NCI-H460 (cell line): ENCODE measurements at places on chromosomes 3 and 15.

- DNase-seq = no peak
These were observed 23.4 kb downstream of the VPS39 start for GRCh38 chr15:42184736-42185135.

- no peak for DNase-seq
These were observed 1.0 kb downstream of the TASOR start for GRCh38 chr3:56681984-56682461.

- no peak for DNase-seq
These were observed 22.0 kb downstream of the TGM4 start for GRCh38 chr3:44896440-44896839.

GRCh38 chr3:130826516-130827182 lies 67.2 kb upstream of the ATP2C1 start:
- no peak for DNase-seq

- no peak for DNase-seq
These were observed 53.0 kb downstream of the STARD5 start for GRCh38 chr15:81270781-81271491.

DNA sequence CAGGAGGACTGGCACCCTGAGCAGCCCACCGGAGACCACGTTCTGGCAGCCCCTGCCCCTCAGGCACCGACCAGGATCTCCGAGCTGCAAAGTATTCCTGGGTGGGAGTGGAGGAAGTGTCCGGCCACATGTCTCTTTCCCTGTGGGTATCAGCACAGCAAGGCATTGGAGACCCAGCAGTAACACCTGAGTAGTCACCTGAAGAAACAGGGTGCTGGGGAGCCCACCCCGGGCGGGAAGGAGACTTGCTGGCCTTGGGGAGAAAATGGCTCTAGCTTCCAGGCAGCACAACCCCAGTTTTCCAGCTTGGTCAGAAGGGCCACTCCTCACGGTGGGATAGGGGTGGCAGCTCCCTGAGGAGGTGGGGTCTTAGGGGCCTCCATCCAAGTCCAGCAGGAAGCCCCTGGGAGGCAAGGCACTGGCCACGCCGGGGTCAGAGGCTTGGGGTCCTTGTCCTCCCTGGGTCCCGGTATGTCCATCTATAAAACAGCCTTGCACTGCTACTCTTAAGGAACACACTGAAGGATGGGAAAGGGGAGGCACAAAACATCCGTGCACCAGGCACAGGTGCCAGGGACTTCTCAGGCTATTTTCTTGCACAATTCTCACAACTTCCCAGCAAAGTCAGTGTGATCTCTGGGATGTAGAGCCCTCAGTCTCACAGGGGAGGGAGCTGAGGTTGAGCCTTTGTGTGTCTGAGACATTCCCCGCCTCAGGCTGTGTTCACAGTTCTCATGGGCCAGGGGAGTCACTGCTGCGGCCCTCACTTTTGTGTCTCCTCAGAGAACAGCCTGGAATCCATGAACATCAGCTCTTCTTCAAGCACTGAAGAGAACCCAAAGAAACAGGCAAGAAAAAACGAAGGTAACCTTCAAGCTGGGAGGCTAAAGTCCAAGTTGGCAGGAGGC lies 11.9 kb downstream of the CFAP100 start:
- DNase-seq = no peak

GRCh38 chr15:64807751-64808222 lies 17.7 kb downstream of the PIF1 start:
- no peak for DNase-seq

DNA sequence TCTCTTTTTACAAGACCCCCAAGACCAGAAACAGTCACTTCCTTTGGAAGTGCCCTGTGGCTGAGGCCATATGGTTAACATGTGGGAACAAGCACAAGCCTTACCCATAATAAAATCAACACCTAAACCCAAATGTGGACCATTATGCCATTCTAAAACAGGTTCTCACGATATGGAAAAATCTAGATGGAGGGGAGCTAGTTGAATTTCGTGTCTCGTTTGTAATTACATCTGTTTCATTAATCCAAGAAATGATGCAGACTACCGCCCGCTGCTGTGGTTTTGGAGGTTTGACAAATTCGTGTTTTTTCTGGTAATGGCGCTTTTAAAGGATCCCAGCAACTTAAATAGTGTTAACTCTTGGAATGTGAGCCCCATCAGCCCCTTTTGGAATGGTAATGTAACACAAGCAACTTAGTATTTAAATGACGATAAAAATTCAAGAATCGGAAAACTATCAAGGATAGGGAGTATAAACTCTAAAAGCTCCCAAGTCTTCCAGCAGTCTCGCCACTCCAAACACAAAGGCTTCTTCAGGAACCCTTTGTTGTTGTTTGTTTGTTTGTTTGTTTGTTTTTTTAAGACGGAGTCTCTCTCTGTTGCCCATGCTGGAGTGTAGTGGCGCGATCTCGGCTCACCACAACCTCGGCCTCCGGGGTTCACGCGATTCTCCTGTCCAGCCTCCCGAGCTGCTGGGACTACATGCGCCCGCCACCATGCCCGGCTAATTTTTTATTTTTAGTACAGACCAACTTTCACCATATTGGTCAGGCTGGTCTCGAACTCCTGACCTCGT lies 1.1 kb downstream of the CNBP start:
- DNase-seq = no peak

GRCh38 chr15:52085299-52085698 lies 27.3 kb downstream of the BCL2L10 start:
- peak; percentile 55 for DNase-seq

GRCh38 chr15:61118885-61119284 lies 110.2 kb downstream of the RORA start:
- DNase-seq = no peak

GRCh38 chr3:157573281-157573680 lies 70.1 kb upstream of the VEPH1 start:
- DNase-seq = no peak

DNA sequence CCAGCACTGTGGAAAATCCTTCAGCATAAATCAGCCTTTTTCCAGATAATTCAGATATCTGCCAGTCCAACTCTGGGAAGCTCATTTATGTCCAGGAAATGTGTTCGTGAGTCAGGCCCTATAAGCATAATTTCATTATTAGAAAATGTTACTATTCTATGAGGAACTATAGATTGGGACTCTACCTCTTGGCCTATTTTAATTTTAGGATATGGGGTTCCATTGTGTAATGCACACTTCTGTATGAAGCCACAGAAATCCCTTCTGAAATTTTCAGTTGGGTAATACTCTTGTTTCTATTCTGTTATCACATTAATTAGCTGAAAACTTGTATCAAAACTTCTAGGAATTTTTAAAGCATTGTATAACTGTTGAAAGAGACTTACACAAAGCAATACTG lies 43.9 kb upstream of the IL12A start:
- no peak for DNase-seq

DNA sequence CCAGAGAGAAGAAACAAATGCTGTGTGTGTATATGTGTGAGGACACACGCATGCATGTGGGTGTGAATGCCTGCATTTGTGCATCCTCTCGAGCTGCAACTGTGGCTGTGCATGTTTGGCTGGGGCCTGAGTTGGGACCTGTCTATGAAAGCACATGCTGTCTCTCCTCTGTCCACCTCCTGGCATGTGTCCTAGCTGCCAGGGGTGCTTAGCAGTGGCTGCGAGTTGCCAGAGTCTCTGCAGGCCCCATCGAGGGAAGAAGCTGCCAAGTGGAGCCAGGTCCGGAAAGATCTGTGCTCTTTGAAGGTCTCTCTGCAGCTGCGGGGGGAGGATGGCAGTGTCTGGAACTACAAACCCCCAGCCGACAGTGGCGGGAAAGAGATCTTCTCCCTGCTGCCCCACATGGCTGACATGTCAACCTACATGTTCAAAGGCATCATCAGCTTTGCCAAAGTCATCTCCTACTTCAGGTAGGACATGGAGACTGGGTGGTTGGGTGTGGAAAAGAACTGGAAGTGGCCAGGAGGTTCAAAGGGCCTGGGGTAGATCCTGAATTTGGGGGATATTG lies 30.7 kb downstream of the NR1I2 start:
- no peak for DNase-seq

DNA sequence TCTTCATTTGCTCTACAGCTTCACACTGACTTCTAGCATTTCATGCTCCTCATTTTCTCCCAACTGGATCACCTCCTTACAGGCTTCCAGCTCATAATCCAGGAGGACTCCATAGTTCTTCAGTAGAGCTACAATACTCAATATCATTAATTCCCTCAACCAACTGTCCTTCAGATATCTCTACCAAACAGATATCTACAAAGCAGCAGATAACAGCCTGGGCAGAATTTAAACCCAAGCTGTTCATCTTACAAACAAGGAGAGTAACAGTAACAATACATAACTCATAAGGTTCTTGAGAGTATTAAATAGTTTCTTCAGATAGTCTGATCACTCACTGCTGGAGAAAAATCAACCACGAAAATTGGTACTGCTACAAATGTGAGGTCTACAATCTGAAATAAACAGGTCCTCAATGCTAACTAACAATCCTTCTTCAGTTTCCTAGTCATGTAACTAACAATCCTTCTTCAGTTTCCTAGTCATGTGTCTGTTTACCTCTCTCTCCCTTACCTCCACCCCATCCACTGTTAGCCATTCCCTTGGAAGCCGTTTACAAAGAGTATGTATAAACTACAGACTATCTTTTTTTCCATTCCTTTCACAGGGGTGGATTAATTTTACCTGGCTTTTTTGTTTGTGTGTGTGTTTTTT lies 5.0 kb downstream of the PEAK1 start:
- DNase-seq = no peak

GRCh38 chr15:62745621-62746225 lies 296.8 kb upstream of the TPM1 start:
- no peak for DNase-seq

DNA sequence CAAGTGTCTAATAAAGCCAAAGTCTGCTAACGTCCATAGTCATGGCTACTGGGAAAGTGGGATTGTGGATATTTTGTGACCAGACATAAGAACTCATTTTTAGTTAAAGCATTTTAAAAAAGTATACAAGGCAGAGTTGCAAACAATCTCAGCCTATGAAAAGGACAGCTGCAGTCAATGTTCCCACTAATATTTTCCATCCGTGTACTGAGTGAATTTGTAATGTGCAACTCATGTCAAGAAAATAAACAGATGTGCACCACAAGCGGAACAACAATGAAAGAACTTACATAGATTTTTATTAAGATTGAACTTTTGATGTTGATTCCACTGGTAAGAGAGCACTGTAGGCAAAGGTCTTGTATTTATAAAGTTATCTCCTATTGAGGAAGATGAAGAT lies 231.3 kb upstream of the SEMA6D start:
- no peak for DNase-seq

DNA sequence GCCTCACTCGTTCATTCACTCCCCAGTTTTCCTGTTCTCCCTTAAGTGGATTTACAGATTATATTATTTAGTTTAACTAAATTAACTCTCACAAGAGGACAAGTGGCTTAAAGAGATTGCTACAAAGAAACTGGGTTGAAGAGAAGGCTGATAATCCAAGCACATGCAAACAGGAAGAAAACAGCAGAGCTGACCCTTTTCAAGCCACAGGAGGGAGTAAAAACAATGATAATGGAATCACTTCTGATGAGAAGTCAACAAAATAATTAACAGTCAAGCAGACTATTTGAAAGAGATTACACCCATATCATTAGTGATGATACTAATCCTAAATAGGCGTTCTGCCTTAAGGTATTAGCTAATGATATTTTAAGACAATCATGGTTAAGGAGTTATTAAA lies 31.7 kb downstream of the BOC start:
- DNase-seq = no peak

DNA sequence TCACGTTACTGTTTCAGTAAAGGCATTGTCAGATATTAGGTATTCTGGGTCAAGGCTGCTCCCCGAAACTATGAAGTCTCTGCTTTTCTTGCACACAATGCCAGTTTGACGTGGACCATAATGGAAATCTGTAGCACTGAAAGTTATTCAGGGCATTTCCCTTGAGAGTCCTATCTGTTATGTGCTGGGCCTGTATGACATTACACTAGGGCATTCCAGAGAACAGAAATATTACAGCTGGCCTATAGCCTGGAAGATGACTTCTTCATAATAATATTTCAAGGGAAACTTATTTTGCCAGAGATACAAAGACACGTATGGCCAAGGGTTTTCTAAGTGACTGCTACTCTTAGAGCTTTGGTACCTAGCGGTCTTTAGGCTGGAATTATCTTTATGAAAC lies 613.6 kb upstream of the CBLB start:
- no peak for DNase-seq

DNA sequence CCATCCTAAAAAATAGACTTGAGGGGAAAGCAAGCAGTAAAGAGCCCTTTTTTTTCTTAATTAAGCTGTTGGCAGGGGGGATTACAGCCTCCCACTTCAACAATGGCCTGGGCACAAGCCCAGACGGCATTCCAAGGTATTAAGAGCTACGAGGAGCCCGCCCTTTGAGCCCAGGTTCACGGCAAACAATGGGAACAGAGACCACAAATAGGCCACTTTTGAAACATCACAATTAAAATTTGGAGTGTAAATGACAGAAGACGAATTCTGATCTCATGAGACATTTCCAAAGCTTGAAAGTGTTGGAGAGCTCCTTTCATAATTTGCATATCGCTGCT lies 8.9 kb downstream of the CHSY1 start:
- DNase-seq = no peak

DNA sequence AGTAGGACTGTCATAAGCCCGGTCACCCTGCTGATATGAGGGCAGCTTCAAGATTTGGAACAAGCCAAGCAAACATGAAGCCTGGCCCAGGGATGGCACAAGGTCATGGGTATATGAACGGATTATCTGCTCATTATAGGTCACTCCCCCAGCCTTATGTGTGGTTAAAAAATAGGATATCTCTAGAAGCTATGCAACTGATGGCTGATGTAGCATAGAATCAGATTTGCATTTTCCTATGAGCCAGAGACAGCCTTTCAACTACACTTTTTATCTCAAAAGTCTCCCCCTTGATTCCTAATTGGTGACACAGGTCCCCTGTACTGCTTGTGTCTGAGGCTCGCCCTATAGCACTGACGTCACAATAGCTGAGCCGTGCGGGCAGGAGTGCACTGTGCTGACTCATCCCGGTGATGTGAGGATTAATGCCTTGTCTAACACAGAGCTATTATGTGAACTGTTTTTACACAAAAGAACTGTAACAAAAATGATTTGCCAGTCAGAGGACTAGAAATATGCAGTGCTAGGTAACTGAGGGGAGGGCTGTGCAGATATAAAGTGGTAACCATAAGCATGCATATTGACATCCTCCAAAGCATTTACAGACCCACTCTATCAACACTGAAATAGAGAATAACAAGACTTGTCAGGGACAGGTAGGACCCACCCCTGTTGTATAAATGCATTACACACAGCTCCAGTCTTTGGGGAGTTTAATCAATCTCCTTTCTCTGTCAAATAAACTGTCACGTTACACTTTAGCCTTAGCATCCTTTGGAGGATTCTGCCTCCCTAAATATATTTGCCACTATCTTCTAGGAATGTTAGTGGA lies 204.9 kb downstream of the TIGIT start:
- peak; percentile 45 for DNase-seq

GRCh38 chr15:66771351-66771650 lies 69.3 kb downstream of the SMAD6 start:
- DNase-seq = no peak
